Activated B cell treated with CpG ODN at 0.5 μM for 24 hours (primary cell): ENCODE measurements at places on chromosomes 2 and 18.

DNA sequence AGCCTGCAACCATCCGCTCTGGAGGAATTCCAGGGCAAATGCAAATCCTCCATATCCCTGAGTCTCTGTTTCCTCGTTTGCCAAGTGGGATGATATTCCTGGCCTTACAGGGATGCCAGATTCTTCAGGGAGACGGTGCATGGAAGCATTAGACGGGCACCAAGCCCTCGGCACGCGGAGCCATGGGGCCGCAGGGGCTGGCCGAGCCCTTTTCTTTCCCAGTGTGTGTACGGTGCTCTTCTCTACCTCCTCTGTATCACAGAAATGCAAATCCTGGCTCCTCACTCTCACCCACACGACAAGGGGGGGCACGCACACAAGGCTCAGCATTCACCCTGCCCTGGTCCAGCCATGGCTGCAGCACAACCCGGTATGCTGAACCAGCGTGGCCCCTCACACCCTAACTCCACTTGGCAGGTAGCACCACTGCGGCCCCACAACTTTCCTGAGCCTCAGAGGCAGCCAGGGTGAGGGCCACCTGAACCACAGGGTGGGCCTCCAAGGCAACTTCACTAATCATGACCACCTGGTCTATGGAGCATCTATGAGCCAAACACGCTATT, 64.1 kb upstream of the SALL3 start:
- DNase-seq: no peak

- DNase-seq: no peak
Measured at GRCh38 chr2:36002941-36003340, 352.6 kb upstream of the CRIM1 start.

GRCh38 chr2:47256416-47257087, 101.4 kb upstream of the STPG4 start:
- DNase-seq: no peak

- no peak for DNase-seq
Measured at GRCh38 chr18:32846896-32847295, 74.1 kb upstream of the KLHL14 start.

GRCh38 chr2:102434655-102435381, 11.9 kb downstream of the IL18RAP start:
- DNase-seq: no peak

- no peak for DNase-seq
Measured at GRCh38 chr2:4391013-4391412, 687.6 kb downstream of the DCDC2C start.

GRCh38 chr2:8282858-8283252, 399.0 kb upstream of the ID2 start:
- DNase-seq: no peak

- no peak for DNase-seq
Measured at GRCh38 chr2:217293046-217293445, 433.2 kb upstream of the TNP1 start.

- no peak for DNase-seq
Measured at GRCh38 chr18:76715012-76715610, 107.2 kb upstream of the ZNF236 start.

GRCh38 chr2:43059183-43059897, 167.1 kb downstream of the ZFP36L2 start:
- no peak for DNase-seq

- no peak for DNase-seq
Measured at GRCh38 chr2:202848813-202849212, 22.8 kb downstream of the ICA1L start.

GRCh38 chr2:213834331-213834730, 550.1 kb downstream of the SPAG16 start:
- no peak for DNase-seq

GRCh38 chr2:222795450-222796357, 65.1 kb upstream of the ACSL3 start:
- DNase-seq: no peak

DNA sequence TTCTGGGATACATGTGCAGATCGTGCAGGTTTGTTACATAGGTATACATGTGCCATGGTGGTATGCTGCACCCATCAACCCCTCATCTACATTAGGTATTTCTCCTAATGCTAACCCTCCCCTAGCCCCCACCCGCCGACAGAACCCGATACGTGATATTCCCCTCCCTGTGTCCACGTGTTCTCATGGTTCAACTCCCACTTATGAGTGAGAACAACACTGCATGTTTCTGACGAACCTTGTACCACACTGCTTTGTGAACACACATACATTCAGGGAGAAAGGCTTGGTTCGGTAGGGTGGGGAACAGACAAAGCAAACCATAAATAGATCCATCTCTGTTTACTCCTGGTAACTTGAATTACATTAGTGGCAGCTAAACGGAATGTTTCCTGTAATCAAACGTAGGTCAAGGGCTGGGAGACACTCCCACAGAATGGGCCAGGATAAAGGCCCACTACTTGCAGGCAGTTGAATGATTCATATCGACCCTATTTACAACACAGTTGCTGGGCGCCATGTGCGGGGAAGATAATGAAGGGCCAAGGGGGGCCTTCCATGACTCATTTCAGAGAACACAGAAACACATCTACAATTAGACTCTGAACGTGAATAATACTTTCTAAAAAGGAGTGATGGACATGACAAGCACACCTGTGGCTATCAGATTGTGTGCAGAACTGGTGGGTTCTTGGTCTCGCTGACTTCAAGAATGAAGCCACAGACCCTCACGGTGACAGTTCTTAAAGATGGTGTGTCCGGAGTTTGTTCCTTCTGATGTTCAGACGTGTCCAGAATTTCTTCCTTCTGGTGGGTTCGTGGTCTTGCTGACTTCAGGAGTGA, 56.8 kb upstream of the KIDINS220 start:
- no peak for DNase-seq

DNA sequence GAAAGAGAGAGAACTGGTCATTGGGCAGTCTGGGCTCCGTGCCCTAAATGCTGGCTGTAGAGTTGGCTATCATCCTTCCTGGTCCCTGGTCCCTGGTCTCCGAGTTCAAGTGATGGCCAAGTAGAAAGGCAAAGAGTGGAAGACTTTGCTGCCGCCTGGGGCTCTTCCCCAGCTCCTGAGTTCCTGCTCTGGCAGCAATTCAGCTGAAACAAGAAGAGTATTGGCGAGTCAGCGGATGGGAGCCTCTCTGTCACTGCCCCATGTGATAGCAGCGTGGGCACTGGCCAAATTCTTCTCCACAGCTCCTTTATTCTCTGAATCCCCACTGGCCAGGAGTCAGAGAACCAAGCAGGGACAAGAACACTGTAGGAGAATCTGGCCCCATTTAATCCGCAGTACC, 351.0 kb upstream of the POU3F3 start:
- no peak for DNase-seq

GRCh38 chr2:186842373-186842772, 6.6 kb downstream of the ZSWIM2 start:
- no peak for DNase-seq

DNA sequence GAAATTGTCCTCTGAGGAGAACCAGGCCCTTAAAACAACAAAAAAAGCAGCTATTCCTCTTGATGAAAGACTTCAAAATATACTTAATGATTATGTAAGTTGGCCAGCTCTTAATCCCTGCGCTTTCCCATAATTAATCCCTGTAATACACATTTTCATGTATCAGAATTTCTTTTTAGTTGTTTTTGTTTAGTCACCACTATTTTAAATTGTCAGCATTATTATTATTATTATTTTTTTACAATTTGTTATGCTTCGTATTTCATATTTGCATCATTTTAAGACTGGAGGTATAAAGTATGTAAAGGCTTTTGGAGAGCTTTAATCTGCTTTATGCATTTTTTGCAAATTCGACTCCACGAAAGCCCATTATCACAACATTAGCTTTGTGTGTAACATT, 152.9 kb downstream of the ACOXL start:
- no peak for DNase-seq

GRCh38 chr2:200741468-200742202, 70.1 kb upstream of the BZW1 start:
- DNase-seq: no peak

GRCh38 chr2:130720528-130720927, 8.3 kb upstream of the GPR148 start:
- no peak for DNase-seq

DNA sequence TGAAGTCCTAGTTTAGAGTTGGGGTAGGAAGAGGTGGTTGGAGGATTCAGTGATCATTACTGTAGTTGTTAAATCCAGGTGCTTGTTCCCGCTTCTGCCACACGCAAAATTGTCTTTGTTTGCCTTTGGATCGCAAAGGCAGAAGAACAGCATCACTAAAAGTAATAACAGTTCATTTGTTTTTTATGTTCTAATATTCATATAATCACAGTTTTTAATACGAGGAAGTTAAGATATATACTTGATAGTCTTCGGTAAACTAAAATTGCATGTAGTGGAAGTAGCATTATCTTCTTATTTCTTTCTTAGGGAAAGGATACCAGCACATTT, 365 bp downstream of the NDUFB3 start:
- DNase-seq: no peak

GRCh38 chr18:12840382-12840781, 43.7 kb downstream of the PTPN2 start:
- no peak for DNase-seq

GRCh38 chr2:3343012-3343411, 34.6 kb downstream of the EIPR1 start:
- DNase-seq: no peak

DNA sequence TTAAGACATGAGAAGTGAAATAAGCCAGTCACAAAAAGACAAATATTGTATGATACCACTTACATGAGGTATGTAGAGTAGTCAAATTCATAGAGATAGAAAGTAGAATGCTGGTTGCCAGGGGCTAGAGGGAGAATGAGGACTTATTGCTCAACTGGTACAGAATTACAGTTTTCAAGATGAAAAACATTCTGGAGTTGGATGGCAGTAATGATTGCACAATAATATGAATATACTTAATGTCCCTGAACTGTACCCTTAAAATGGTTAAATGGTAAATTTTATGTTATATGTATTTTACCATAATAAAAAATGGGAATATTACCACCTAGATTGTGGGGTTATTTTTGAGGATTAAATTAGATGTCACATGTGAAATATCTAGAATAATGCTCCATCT, 341.2 kb downstream of the CLIP4 start:
- DNase-seq: no peak

DNA sequence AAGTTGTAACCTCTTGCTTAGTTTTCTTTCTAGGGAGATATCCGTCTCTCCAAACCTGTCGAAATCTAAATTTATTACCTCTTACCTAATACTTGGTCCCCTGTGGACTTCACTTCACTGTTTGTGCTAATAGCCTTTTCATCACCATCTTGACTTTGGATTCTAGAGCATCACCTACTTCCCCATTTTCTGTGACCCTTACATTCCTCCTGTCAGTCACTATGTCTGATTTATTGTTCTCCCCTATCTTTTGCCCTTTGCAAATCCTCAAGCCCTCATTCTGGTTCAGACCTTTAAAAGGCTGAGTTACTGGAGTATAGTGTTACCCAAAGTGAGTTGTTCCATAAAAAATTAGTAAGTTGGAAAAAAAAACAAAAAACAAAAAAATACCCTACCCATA, 7.5 kb downstream of the MYO1B start:
- no peak for DNase-seq

DNA sequence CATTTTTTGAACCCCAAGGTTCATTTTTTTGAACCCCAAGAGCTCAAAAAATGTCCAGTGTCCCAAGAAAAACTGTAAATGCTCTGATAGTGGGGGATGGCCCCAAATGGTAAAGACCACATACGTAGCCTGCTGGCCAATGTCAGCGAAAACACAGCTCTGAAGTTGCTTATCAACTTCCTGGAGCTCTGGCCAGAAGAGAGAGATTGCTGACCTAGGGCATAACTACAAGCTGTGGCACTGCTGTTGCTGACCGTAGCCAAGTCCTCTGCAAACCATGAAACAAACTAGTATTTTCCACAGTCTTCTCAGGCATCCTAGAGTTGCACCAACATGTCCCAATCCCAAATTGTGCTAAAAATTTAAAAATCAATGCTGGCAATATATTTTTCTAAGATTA, 50.9 kb downstream of the REEP1 start:
- DNase-seq: no peak

- DNase-seq: no peak
Measured at GRCh38 chr2:144439993-144440392, 79.9 kb downstream of the ZEB2 start.

DNA sequence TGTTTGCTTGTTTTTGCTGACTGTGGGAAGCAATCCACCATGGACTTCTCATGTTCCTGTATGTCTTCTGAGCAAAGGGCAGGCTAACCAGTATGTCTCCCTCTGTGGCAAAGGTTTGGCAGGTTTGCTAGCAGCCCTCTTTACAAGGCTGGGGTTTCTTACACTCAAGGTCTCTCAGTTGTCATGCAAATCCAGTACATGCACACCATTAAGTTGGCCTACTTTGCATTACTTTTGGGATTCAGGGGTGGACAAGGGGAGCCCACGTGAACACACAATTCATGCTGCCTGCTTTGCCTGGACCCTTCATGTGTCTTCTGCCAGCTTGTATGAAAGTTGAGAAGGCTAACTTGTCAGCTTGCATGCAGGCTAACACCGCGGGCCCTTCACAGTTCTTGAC, 134.9 kb downstream of the LRRTM4 start:
- no peak for DNase-seq

DNA sequence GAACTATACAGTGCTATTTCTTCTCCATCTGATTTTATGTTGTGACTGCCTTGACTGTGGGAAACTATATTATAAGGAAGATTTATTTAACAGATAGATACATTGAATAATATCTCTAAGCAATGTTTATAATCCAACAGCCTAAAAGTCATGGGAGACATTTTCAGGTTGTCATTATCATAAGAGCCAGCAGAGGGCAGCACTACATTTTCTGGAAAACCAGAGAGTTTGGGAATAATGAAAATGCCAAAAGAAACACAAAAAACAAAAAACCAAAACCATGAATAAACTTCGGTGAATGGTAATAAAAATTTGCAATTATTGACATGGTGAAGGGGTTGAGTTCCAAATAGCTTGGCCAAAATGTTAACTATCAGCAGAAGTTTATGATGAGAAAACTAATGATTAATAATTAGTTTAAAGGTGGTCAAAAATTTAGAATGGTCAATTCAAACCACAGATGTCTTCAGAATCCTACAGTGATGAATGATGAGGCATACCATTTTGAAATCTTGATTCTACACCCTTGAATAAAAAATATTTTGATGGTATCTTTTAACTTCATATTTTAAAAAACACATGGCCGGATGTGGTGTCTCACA, 4.7 kb downstream of the EEF1B2 start:
- DNase-seq: no peak

GRCh38 chr2:164542581-164543021, 78.7 kb downstream of the GRB14 start:
- DNase-seq: no peak

- DNase-seq: no peak
Measured at GRCh38 chr2:8514796-8515758, 166.8 kb upstream of the ID2 start.

DNA sequence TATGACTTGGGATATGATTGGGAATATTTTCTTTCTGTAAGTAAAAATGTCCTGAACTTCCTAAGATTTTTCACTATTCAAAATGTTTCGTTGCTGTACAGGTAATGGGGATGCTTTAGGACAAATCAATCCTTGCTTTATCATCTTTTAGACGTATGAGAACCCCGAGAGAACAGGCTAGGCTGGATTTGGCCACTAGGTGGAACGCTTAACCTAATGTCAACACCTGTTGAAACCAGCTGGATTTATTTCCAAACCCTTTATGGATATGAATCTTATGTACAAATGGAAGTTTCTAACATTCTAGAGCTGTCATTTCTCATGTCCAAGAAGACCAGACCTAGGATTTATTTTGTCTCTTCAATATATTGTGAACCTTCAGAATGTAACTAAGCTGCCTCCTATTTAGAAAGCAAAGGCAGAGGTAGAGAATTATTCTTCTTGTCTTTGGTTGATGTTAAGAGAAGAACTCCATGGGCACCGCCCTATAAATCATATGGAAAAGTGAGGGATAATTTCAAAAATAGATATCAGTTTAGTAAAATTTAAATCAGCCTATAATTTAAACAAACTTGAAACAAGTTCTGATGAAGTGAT, 96.7 kb downstream of the PMAIP1 start:
- DNase-seq: no peak
